Right cardiac atrium (tissue), 5 donors: ENCODE measurements at places on chromosomes 5 and 9. TPM values are rescaled to one million over a fixed set of nuclear protein-coding genes. Genes with fewer than 3 reads are reported as not detected.

IFNA21 gene
- not detected for total RNA-seq

SH3TC2 gene
- total RNA-seq = 12.4 TPM

GRCh38 chr5:95022967-95023695 lies 261.8 kb downstream of the MCTP1 start:
- no peak for DNase-seq

RETREG1 gene
- 148 TPM for total RNA-seq

GRCh38 chr5:135821061-135821801 lies 13.2 kb upstream of the SLC25A48 start:
- DNase-seq = no peak

DNA sequence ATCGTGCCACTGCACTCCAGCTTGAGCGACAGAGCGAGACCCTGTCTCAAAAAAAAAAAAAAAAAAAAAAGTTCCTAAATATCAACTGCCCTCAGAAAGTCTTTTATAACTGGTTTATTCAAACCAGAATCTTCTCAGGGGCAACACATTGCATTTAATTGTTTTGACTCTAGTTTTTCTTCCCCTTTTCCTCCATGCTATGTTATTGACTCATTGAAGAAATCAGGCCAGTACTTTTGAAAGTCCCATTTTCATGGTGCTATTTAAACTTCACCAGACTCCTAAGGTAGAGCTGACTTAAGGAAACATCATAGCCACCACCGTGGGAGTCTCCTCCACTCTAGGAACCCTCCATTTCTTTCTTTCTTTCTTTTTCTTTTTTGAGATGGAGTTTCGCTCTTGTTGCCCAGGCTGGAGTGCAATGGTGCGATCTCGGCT lies 83.1 kb upstream of the IL6ST start:
- DNase-seq = no peak
